ENCODE measurements at places on chromosomes 12 and 14.
A peak's percentile ranks its signal among the peaks of the same experiment; 100 is the strongest.

DNA sequence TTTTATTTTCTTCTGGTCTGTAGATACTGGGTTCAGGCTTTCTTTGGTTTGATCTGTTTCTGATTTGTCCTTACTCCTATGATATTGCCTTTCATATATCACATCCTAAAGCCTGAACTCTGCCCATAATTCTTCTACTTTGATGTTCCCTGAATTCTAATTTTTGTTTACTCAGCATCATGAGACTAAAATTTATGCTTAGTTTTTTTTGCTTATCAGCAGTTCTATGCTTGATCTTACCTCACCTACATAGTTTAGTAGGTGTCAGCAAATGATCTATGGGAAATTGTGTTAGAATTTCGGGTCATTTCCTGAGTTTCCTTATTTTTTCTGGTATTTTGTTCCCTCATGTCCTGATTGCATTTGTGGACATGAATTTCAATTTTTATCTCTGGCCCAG is 94.2 kb downstream of the TMEM117 start:
- DNase-seq: no peak

GRCh38 chr12:44459569-44459968 is 416.5 kb downstream of the NELL2 start:
- DNase-seq: no peak

GRCh38 chr14:68701001-68701741 is 91.7 kb downstream of the ZFP36L1 start:
- DNase-seq: no peak

DNA sequence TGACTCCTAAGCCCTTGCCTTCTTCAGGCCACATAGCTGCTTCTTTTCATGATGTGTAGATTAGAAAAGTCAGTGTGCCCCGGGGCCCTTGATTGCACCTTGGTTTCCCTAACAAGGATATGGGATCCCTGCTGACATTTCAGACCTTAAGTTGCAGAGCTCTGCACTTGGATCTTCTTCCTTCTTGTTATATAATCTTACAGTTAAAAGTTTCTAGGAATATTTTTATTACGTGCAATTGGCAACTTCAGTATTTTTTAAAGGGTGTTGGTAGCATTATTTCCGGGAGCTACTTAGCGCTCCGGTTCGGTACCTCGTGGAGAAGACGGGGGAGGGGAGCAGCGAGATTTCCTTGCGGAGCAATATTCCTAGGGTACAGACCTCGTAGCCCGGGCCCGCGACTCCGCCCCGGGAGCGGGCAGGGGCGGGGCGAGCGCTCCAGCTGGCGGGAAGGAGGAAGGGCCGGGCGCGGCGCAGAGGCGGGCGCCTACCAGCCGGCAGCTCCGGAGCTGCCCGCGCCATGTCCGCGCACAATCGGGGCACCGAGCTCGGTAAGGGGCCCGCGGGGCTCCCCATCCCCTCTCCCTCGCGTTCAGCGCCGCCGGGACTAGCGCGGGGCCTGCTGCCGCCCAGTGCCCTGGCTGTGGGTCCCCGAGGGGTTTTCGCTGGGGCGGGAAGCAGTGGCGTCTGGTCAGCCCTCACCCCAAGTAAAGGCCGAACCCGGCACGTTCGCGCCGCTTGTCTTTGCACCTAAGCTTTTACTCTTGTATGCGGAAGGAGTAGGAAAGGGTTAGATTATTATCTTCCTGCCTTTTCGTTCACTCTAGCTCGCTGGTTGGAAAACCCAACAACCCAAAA is at the start of gene DERA:
DERA (plus strand) TSS at position 469 of the 858 bp plus-strand sequence; CDS start at position 521, 52 bp downstream.
- peak; percentile 21 for DNase-seq

GRCh38 chr14:101948666-101949216 is 15.6 kb upstream of the DYNC1H1 start:
- no peak for DNase-seq

GRCh38 chr14:76484355-76484754 is 108.4 kb downstream of the ESRRB start:
- no peak for DNase-seq

GRCh38 chr12:108793756-108794441 is 62.6 kb upstream of the CORO1C start:
- DNase-seq: no peak

- no peak for DNase-seq
These were observed 43.9 kb downstream of the SSPN start for GRCh38 chr12:26239122-26239851.

DNA sequence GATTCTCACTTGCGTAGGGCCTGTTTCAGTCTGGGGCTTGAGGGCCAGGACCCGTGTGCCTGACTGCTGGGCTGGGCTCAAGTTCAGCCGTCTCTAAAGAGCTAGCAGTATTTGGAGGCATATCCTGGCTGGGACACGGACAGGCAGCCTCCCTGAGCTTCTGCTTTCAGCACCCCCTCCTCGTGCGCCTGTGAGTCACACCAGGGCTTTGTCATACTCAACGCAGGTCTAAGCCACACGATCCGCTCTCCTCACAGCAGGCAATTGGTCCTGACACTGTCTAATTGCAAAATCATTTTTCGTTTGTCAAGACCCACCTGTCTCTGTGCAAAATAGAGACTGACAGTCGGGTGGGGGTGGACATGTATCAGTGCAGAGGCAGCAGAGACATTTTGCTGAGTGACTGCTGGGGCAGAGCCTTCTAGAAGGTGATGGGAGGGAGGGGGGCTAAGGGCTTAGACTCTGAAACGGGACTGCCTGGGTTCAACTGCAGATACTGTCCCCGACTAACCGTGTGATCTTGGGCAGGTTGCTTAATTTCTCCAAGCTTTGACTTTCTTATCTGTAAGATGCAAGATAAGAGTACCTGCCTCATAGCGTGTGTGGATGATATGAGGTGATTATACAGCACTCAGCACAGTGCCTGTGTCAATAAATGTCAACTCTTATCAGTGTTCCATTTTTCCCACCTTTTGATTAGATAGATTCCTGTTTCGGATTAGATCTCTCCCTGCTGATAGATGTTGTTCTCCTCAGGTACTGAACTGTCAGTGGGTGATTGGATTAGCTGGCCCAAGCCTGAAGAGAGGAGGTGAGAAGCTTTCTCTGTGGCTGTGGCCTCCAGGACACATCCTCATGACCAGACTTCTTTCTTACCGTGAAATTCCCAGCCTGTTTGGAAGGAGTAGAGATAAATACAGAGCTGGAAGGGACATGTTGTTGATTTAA is 53.1 kb downstream of the KCNA1 start:
- DNase-seq: no peak

GRCh38 chr14:99769799-99770198 is 23.4 kb upstream of the EML1 start:
- no peak for DNase-seq

GRCh38 chr14:93032421-93032936 is 83.2 kb downstream of the ITPK1 start:
- DNase-seq: no peak

- no peak for DNase-seq
These were observed 12.4 kb downstream of the RMST start for GRCh38 chr12:97474987-97475386.

DNA sequence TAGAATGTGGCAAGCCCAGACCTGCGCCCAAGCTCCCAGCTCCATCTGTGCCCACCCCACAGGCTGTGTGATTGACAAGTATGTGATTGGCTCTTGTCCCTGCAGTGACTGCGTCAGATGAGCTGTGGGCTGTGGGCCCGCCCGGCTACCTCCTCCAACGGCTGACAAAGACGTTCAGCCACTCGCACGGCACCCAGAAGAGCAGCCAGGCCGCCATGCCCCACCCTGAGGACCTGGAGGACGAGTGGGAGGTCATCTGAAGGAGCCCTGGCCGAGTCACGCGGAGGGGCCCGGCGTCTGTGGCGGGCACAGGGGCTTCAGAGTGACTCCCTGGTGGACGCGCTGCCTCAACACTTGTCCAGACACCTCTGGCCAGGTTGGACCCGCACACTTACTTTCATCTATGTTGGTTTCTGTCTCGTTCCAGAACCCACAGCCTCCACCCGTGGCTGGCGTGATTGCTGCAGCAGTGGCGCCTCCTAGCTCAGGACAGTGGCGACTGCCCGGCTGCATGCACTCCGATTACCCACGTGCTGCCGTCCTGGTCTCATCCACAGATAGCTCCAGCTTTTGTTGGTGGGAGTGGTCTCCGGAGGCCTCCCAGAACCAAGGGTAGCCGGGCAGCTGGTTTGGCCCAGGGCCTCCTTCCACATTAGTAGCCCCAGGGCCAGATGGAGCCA is 11.4 kb downstream of the ANKRD9 start:
- no peak for DNase-seq

DNA sequence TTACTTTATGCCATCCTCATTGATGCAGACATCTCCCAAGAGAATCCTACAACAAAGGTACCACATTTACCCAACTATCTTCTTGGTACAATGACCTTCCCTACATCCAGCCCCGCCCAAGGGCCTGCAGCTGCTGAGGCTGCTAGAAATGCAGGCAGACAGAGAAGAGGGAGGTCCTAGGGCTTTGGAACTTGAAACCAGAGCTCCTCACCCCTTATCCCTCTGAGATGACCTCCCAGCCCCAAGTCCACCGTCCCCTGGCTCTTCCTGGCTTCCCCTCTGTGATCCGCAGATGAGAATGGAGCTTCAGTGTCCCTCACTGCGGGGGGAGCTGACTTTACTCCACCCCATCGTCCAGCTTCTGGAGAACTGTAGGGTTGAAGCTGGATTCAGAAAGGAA is 1.6 kb upstream of the TNFRSF1A start:
- no peak for DNase-seq

GRCh38 chr14:53716578-53716977 is 240.0 kb downstream of the BMP4 start:
- no peak for DNase-seq

- no peak for DNase-seq
These were observed 5.6 kb downstream of the SH2B3 start for GRCh38 chr12:111411185-111411764.

- DNase-seq: no peak
These were observed 8.9 kb upstream of the B4GALNT1 start for GRCh38 chr12:57641699-57642442.

GRCh38 chr14:36655963-36656686 is 5.5 kb upstream of the PAX9 start:
- no peak for DNase-seq

DNA sequence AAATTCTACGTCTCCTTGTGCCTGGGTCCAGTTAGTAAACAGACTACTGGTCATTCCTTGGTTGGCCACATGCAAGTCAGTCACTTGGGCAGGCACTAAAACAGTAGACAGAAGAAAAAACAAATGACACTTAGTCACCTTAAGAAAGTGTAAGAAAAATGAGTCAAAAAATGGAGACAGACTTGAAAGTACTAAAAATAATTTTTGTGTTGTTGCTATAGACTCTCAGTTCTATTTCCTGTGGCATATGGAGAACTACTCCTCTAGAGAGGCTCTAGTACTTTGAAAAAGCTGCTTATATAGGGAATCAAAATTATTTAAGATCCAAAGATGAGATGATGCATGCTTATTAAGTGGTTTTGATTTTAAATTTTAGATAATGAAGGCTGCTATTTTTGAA is 56.0 kb downstream of the PTPRB start:
- no peak for DNase-seq

DNA sequence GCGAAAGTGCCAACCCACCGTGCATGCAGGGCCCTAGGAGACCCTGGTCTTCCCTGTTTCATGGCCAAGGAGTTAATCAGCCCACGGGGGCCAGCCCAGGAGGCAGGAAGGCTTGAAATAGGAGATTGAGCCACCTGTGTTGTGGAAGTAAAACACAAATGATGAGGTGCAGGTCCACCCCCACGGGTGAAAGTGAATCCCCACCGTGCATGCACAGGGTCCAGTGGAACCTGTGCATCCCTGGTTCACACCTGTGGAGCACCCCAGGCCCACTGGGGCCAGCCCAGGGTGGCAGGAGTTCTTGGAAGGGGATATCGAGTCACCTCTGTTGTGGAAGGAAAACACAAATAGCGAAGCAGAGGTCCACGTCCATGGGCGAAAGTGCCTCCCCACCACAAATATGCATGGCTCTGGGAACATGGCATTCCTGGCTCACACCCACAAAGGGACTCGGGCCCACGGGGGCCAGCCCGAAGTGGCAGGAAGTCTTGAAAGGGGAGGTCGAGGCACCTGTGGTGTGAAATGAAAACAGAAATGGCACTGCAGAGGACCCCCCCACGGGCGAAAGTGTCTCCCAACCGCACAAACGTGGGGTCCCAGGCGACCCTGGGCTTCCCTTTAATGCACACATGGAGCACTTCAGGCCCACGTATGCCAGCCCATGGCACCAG is 381.5 kb downstream of the ALG10 start:
- no peak for DNase-seq

DNA sequence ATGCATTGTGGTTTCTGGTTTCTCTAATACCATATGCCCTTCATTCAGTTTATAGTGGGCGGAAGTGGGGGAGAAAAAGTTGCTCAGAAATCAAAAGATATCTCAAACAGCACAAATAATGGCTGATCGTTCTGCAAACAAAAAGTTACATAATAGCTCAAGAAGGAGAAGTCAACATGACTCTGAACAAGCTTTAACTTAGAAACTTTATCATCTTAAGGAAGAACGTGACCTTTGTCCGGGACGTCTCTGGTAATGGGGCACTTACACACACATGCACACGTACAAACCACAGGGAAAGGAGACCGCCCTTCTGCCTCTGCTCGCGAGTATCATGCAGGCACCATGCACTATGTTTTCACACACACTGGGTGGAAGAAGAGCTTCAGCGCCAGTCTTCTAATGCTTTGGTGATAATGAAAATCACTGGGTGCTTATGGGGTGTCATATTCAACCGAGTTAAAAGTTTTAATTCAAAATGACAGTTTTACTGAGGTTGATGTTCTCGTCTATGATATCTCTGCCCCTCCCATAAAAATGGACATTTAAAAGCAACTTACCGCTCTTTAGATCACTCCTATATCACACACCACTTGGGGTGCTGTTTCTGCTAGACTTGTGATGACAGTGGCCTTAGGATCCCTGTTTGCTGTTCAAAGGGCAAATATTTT is 4.7 kb downstream of the FOS start:
- DNase-seq: no peak

- no peak for DNase-seq
These were observed 1170.7 kb downstream of the BCL11B start for GRCh38 chr14:98101323-98101722.

GRCh38 chr14:59284059-59284458 is 95.6 kb downstream of the DAAM1 start:
- no peak for DNase-seq

GRCh38 chr14:56333359-56334292 is 215.4 kb downstream of the PELI2 start:
- no peak for DNase-seq

GRCh38 chr12:108833757-108834472 is 23.5 kb downstream of the SSH1 start:
- DNase-seq: no peak

DNA sequence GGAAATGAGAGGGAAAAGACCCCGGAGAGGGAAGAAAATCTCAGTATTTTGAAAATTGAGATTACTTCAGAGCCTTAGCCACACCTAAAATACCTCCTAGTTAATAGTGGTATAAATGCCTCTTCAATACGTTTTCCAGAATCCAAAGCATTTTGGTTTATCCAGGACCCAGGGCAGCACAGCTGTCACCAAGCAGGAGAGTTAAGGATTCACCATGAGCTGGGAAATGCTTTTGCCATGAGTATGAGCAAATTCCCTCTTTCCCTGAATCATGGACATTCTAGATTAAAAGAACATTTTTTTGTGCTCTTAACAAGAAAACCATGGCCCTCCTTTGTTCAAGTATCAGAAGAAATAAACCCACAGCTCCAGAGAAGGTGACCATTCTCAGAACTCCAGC is 21.8 kb upstream of the RTRAF start:
- no peak for DNase-seq

- DNase-seq: no peak
These were observed 210.1 kb upstream of the EEA1 start for GRCh38 chr12:93139028-93139665.
